Hepatocyte (in vitro differentiated cells): ENCODE measurements at places on chromosomes 7 and 10.

- no peak for DNase-seq
These were observed 216.1 kb downstream of the IMMP2L start for GRCh38 chr7:111346219-111346618.

DNA sequence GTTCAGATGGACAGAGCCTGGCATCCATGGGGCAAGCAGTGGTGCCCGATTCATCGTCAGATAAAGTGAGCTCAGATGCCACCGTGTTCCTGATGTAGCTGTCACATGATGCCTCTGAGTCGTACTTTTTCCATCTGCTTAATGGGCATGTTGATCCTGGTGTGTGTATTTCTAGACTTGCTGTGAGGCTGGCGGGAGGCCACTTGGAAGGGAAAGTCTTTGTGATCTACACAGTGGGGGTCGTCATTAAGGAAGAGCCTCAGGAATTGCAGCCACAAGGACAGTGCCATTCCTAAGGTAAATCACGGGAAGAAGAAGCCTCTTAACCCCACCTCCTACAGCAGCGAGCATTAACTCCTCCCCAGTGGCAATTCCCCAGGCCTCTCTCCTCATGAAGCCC is 63.0 kb downstream of the RGS10 start:
- DNase-seq: no peak

DNA sequence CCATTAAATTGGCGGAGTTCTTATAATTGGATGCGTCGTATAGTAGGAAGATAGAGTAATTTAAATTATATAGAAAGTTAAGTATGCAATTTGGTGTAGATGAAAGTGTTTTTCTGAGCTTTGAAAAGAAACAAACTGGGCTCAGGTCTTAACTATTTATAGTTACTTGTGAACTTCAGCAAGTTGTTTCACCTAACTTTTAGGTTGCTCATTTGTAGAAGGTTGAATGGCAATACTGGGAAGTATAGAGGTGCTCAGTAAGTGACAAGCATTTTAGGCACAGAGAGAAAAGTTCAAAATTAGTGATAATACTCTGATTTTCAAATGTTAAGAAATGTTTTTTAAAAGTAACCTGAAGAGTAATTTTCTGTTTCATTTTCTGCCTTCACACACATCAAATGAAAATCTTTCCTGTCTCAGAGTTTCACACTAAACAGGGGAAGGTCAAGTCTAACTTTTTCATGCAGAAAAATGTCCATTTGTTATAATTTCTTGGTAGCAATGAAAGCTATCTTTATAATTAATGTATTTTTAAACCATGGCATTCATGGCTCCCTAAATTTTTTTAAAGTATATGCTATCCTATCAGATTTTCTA is 146.5 kb downstream of the PHF14 start:
- no peak for DNase-seq

DNA sequence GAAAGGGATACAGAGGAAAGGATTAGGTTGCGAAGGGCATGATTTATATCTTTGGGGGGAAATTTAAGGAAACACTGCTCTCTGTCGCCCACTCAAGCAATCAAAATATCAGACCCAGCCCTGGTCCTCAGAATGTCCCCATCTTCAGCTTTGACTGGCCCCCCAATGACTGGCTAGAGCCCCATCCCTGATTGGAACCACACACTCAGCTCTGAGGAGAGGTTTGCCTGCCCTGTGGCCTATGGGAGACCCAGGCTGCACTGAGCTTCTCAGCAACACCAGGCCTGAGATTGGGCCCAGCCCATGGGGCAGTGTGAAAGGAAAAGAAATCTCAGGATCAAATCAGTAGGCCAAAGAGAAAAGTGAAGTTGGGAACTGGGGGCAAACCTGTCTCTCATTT is 69.5 kb downstream of the ADCYAP1R1 start:
- no peak for DNase-seq

DNA sequence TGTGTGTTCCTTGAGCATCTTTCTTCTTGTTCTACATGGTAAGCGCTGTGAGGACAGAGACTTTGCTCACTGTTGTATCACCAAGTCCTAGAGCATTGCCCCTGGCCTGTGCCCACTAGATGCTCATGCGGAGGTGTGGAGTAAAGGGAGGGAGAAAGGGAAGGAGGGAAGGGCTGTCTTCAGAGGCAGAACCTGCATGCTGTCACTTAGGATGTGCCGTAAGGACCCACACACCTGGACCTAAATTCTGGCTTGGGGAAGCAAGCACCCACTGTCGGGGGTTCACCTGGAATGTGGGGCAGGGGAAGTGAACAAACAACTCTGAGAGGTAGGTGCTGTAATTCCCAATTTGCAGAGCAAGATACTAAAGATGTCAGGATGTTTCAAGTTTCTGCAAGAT is 129.5 kb downstream of the PTPN20 start:
- no peak for DNase-seq

GRCh38 chr7:50400114-50400513 is 50.0 kb downstream of the FIGNL1 start:
- DNase-seq: no peak

DNA sequence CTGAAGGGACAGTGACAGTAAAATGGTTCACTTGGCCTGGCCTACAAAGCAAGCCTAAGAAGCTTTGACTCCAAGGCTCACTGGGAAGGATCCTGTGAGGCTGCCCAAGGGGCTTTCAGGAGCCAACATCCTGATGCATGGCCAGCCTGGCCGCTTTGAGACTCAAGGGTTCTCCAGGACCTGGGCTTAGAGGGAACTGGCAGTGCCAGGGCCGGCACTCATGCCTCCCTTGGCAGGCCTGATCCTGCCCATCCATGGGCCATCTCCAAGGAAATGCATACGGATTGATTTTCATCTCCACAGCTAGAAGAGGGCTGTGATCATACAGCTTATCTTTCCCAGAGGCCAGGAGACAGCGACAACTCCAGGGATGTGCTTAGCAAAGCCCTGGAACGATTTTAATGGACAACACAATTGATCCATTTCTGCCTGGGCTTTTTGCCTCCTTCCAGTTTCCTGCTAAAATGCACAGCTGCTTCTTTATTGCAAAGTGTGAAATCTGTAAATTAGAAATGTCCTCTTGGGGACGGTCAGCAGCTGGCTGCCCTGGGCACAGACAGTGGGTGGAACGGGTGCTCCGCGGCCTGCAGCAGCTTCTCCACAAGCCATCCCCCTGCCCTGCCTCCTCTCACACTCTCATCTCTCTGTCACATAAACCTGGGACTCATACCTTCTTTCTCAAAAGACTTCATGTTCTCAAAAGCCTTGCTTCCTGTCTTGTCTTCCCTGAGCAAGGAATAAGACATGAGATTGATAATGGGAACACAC is 288.5 kb downstream of the GRID1 start:
- no peak for DNase-seq

GRCh38 chr10:120453319-120453718 is 3.7 kb upstream of the PLPP4 start:
- no peak for DNase-seq

DNA sequence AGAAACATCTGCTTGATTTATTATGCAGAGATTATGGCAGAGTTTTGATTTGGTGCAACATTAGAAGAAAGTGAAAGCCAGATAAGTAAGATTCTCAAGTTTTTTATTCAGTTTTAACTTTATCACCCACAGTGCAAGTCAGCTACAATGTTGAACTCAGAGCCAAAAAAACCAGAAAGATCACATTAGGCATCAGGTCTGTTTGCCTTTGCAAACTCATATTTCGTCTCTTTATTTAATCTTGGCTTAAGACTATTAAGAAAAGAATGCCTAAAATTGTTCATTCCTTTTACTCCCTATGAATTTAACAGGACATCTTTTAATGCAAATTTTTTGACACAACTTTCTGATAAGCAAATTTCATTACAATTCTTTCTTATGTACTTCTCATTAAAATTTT is 76.0 kb upstream of the TMEM26 start:
- no peak for DNase-seq

- DNase-seq: peak; percentile 72
These were observed 41.5 kb upstream of the SLC39A12 start for GRCh38 chr10:17910125-17910789.

- no peak for DNase-seq
These were observed 755.2 kb downstream of the AUTS2 start for GRCh38 chr7:70353330-70353945.

- DNase-seq: no peak
These were observed 1.9 kb downstream of the TMEM229A start for GRCh38 chr7:124030964-124031363.

- DNase-seq: no peak
These were observed 76.4 kb downstream of the CALN1 start for GRCh38 chr7:72335561-72336381.

DNA sequence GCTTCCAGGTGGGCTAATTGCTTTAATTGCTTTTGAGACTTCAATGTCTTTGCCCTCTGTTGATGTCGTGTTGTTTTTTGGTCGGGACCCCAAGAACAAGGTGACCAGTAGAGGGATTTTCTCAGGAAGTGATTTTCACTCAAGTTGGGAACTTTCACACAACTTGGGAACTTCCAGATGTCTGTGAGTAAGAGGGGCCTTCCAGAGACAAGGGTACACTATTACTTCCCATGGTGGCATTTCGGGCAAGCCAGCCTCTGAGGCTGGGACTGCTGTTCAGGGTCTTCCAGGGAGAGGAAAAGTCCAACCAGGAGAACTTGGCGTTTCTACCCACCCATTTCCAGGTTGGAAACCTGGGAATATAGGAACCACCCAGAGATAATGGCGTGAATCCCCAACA is 170.0 kb upstream of the CDCA7L start:
- DNase-seq: no peak

DNA sequence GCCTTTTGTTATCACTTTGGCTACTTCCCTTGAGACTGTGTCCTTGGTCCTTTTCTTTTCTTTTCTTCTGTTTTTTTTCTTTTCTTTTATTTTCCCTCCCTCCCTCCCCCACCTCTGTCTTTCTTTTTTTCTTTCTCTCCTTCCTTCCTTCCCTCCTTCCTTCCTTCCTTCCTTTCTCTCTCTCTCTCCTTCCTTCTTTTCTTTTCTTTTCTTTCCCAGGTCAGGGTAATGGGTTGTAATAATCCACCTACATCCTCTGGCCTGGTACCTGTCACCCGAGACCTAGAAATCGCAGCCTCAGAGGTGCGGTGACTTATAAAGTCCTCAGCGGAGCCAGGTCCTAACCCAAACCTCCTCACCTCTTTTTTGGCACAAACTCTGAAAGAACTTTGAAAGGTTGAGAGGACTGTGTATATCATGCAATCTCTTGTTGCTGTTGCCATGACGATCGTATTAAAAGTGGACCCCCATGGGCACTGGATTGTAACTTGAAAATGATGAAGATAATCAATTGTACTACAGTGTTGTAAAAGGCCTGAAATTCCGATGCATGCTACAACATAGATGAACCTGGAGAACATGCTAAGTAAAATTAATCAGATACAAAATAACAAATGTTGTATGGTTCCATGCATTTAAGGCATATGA is 140.7 kb upstream of the AGK start:
- DNase-seq: no peak

GRCh38 chr7:117479225-117480054 is at the start of gene CFTR:
Gene CFTR, plus strand, starts transcription at chr7:117480025. Its CDS starts 70 bp downstream, at chr7:117480095.
- peak; percentile 49 for DNase-seq

DNA sequence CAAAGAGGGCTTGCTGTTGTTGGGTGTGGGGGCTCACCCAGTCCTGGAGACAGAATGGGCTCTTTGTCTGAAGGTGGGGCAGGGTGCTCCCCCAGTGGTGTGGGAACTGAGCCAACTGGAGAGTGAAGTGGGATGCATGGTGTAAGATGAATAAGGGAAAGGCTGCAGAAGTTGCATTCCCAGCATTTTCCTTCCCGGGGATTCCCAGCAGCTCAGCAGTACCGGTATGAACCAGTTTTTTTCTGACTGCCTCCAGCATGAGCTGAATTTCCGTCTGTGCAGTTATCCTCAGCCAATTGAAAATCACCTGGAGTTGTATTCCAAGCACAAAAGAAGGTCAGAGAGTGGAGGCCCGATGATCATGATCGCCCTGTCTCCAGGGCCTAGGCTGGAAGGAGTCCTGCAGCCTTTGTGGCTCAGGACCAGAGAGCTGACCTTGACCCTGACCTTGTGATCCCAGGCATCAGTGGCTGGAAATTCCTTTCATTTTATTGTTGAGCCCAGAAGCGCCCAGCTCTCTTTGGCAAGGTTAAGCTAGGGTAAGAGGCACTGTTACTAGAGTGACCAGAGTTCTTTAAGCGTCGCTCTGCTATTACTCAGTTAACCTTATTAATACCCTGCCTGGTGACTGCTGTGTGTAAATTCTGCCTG is 33.4 kb downstream of the OGDH start:
- peak; percentile 82 for DNase-seq

- peak; percentile 65 for DNase-seq
These were observed 458.5 kb downstream of the KCNMA1 start for GRCh38 chr10:77179015-77179695.

DNA sequence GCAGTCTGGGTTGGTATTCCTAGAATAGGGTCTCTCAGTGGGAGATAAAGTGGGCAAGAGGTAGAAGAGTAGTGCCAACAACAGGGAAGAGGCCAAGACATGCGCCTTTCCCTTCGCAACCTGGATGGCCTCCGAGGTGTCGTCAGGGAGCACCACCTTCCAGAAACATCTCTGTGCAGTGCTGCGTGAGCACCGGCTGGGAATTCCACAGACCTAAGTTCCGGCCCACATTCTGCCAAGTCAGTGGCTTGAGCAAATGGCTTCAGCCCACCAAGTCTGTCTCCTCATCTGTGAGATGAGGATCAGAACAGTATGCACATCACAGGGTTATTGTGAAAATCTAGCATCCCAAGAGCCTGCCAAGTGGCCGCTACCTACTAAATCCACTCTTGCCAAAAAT is 40.6 kb downstream of the CCDC3 start:
- no peak for DNase-seq

- DNase-seq: no peak
These were observed 87.0 kb downstream of the PIK3CG start for GRCh38 chr7:106952001-106952657.

DNA sequence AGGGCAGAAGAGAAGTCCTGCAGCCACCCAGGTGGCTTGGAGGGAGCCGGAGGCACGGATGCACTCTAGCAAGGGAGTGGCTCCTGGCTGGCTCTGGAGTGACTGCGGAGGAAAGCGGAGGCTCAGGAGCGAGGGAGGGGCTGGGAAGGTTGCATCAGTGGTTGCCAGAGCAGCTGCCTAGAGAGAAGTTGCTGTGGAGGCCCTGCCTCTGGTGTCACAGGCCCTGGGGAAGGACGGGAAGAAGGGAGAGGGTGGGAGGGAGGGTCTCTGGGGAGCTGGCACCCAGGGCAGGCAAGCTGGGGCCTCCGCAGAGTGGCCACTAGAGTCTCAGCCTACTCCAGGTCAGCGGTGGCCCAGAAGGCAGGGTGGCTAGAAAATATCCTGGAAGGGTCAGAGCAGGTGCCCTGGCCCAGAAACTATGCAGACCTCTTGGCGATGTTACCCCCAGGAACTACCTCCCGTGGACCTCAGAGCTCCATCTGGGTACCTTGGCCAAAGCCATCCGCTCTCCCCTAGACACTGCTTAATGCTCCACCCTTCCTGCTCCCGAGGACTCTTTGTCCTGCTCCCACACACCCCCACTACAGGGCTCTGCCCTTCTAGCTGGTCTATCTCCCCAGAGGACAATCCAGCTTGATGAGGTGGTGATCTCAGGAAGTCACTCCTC is 164.3 kb downstream of the NRF1 start:
- no peak for DNase-seq

DNA sequence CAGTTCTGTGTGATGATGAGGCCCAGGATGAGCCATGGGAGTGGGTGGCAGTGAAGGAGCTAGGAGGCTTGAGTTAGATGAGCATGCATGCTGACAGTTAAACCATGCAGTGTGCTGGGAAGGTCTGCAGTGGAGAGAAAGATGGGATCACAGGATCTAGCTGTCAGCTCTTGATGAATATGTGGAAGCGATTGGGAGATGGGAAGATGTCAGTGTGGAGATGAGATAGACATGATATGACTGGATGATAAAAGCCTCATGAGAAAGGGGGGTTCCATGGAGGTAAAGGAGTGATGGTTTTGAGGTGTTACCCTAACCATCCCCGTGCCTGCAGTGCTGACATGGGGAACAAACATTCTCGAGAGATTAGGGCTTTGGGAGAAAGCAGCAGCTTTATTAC is 165.0 kb upstream of the CTBP2 start:
- no peak for DNase-seq
